ENCODE measurements at places on chromosomes 13 and 19.

- no peak for DNase-seq
Measured at GRCh38 chr13:34943436-34944273, 1.6 kb downstream of the NBEA start.

GRCh38 chr13:78976696-78977095, 317.7 kb upstream of the OBI1 start:
- DNase-seq = no peak

- no peak for DNase-seq
Measured at GRCh38 chr13:47287291-47287751, 390.5 kb upstream of the HTR2A start.

DNA sequence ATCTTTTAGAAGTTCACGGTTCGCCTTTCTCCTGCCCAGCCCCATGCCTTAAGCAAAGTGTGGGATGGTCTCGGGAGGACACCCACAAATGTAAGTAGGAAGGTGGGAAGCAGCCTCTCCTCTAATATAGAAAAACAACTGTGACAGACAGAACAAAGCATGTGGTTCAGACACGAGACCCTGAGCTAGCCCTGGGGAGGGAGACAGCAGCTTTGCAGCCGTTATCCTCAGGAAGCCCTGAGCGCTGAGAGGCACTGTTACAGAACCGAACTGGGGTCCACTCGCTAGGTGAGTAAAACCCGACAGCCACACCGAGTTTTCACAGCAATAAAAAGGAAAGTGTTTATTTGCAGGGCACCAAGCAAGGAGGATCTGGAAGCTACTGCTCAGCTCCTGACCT, 210.6 kb downstream of the UQCRFS1 start:
- DNase-seq = no peak

DNA sequence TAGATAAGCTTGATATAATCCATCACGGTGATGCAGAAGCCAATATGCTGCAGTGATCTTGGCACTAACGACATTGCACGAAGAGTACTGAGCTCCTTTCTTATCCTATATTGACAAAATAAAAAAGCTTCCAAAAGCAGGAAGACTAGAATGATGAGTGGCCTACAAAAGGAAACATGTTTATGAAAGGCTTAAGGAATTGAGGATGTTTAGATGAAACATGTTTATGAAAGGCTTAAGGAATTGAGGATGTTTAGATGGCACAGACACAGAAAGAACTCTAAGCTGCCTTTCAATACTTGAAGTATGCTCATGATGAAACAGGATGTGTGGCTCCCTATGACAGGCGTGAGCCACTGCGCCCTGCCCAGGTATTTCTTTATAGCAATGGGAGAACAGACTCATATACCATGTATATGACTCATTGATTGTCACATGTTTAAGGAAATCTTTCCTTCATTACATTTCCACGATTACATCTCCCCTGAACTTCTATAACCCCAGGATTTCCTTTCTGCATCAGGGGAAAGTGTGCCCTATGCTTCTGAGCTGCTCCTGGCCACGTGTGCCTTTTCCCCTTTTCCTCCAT, 690.8 kb upstream of the ARGLU1 start:
- no peak for DNase-seq

DNA sequence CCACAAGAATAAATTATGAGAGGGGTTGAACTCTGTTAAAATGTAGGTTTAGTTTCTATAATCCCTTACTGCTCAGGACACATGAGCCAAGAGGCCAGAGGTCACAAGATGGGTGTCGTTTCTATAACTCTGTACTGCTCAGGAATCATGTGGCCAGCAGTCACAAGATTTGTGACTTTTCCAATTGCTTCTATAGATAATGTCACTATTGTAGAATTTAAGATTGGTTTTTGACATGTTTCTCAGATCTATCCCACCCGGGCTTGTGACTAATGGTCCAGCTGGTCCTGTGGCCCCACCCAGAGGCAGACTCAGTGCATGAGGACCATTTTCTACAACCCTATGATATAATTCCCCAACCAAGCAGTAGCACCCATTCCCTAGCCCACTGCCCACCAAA, 662.0 kb upstream of the KLF12 start:
- no peak for DNase-seq

DNA sequence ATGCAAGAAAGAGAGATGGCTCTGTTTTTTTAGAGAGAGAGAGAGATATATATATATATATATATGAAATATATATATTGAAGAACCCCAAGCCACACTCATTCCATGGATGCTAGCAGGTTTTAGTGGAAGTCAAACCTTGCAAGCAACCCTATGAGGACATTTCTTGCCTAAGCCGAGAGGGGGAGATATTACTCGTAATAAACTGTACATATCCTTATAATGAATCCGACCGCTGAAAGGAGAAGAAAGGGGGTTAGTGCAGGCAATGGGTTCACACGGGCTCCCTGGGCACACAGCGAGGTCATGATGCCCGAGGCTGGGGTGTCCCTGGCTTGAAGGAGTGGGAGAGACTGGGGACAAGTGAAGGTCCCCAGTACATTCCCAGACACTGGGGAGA, 78.3 kb downstream of the IER2 start:
- DNase-seq = no peak

- no peak for DNase-seq
Measured at GRCh38 chr13:90787007-90787406, 560.5 kb upstream of the MIR17HG start.

- no peak for DNase-seq
Measured at GRCh38 chr19:49716154-49716553, 25.2 kb downstream of the CPT1C start.

DNA sequence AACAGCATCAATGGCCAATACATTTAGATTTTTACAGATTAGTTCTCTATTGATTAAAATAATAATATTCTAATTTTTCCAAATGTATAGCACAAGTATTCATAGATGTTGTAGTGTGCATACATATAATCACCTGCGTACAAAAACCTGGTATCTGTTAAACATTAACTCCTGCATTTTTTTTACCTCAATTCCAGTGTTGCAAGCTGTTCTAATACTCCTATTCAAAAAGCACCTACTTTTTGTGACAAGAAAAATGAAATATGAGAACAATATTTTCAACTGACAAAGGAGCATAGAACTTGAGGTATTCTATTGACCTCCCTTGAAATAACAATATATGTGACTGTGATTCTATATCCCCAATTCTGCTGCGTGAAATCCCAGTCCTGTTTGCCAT, 422.9 kb upstream of the PCDH20 start:
- no peak for DNase-seq

DNA sequence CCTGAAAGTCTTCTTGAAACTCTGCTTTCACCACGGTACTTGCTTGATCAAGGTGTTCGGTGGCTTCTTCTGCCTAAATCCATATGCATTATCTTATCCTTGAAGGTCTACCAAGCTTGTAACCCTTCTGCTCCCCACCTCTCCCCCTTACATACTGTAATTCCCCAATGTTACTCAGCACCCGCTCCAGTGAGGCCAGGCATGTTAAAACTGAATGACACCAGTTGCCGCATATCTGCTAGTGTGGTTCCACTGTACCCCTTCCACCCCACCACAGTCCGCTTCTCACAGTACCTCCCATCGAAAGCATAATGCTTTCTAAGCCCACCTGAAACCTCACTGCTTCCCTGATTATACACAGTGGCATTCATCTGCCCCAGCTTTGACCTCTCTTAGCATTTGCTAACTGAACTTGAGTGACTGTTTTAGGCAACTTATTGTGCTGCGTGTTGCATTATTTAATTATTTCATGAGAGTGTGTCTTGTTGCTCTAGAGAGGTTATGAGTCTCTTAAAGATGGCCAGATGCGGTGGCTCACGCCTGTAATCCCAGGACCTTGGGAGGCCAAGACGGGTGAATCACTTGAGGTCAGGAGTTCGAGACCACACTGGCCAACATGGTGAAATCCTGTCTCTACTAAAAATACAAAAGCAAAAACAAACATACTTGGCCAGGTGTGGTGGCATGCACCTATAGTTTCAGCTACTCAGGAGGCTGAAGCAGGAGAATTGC, 87.6 kb upstream of the MBNL2 start:
- DNase-seq = no peak

GRCh38 chr13:46963904-46964303, 67.1 kb upstream of the HTR2A start:
- DNase-seq = no peak

DNA sequence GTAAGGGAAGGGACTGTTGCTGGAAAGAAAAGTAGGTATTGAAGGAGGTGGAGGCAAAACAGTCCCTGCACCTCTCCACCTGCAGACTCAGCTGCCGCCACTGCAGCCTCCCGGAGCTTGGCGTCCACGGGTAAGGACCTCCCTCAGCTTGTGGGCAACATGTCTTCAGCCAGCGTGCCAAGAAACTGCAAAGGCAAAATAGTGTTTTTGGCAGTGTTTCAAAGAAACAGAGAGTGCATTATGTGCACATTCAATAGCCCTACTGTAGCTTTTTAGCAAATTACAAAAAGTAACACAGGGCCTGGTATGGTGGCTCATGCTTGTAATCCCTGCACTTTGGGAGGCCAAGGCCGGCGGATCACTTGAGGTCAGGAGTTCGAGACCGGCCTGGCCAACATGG, 57.4 kb downstream of the ATP11A start:
- no peak for DNase-seq

DNA sequence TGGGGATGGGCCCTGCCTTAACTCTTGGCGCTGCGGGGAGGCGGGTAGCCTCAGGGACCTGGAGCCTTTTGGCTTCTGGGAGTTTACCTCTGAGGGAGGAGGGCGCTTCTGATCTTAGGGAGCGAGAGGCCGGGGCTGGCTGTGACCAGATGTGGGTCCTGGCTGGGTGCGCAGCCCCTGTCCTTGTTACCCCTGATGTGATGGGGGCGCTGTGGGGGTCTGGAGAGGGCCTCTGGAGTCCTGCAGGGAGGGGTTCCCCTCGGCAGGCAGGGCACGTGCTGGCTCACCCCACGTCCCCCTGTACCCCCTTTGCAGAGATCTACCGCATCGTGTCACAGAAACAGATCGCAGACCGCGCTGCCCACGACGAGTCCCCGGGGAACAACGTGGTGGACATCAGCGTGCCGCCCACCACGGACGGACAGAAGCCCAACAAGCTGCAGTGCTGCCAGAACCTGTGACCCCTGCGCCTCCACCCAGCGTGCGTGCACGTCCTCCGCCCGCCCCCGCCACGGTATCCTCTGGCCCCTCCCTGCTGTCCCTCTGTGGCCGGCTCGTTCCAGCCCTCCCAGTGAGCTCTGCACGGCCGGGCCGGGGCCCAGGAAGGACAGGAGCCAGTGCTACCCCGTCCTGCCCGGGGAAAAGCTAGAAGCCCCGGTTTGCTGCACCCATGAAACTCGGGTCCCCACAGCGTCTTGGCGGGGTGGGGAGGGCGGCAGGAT, 9.8 kb upstream of the MARCHF2 start:
- DNase-seq = no peak

- DNase-seq = no peak
Measured at GRCh38 chr19:4069331-4069959, 2.7 kb upstream of the ZBTB7A start.

DNA sequence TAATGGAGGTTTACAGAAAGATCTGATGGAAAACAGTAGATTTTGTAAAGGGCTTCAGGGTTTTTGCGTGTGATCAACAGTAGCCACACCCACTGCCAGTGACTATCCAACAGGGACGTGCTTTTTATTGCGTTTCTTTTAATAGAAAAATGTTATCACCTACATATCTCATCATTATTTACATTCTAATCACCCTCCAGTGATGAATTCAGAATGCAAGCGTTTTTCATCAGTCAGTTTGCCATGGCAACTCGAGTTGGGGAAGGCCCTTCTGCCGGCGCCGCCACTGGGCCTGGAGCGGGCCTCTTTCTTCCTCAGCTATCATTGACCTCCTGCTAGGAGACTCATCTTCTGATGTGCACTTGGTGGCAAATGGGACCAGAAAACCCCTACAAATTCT, 90.3 kb upstream of the TMTC4 start:
- DNase-seq = no peak

- DNase-seq = no peak
Measured at GRCh38 chr13:45333977-45334922, 6.7 kb downstream of the TPT1 start.

GRCh38 chr13:39676315-39676876, 20.9 kb downstream of the COG6 start:
- DNase-seq = no peak

DNA sequence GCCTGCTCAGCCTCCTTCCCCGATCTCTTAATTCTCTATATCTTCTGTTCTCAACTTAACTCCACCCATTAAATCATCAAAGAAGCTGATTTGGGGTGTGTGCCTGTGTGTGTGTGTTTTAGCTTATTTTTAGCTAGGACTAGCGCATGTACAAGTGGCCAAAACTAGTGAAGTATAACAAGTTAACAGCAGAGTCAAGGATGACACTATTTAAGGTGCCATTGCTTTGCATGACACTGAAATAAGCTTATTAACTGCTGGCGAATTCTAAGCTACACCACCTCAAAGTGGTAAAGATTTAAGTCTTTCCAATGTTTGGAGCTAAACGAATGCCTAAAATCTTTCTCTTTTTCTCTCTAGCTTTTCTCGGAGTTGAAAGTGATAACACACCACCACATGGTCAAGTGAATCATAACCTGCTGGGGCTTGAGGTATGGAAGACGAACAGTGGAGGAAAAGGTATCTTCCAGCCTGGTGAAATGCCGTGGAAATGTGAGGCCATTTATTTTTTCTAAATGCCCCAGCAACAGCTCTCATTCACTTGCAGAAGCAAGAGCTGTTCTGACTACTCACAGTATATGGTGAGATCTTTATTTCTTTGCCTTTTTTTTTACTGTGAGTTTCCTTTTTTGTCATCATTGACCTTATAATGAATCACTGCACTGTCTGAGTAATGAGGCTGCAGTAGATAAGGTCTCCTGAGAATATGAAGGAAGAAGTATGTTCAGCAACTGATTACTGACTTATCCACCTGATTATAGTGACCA, 570.3 kb downstream of the PCDH9 start:
- no peak for DNase-seq

GRCh38 chr13:33257841-33258807, 27.4 kb downstream of the STARD13 start:
- DNase-seq = no peak

DNA sequence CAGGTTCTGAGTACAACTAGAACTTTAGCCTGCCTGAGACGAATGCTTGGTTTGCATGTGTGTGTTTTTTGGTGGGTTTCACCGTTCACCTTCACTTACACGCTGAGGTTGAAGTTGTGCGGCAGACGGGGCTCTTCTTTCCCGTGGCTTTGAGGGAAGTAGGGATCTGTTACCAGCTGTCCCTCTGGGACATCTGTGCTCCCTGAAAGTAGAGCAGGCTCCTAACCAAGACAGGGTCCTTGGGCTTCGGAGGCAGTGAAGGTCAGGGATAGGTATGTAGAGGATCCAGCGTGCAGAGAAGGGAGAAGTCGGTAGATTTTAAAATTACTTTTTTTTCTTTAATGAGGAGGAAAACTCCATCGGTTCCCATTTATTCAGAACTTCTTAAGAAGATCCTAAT, 48.7 kb downstream of the ZNF536 start:
- DNase-seq = no peak

DNA sequence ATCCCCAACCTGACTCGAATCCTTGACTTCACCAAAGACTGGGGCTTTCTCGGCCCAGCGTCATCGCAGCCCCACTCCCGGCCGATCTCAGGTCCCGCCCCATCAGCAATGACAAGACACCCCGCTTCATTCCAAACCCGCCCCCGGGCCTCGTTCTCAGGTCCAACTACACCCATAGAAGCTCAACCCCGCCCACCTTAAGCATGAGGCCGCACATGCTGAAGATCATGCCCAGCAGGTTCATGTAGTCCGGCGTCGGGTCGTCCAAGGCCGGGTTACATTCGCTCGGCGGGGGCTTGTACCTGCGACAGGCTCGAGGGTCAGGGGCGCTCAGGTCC, 2.3 kb downstream of the WDR83 start:
- DNase-seq = no peak
